ENCODE measurements at places on chromosomes 6 and 20.

GRCh38 chr6:47715782-47716181, 17.4 kb downstream of the ADGRF4 start:
- peak; percentile 50 for DNase-seq

DNA sequence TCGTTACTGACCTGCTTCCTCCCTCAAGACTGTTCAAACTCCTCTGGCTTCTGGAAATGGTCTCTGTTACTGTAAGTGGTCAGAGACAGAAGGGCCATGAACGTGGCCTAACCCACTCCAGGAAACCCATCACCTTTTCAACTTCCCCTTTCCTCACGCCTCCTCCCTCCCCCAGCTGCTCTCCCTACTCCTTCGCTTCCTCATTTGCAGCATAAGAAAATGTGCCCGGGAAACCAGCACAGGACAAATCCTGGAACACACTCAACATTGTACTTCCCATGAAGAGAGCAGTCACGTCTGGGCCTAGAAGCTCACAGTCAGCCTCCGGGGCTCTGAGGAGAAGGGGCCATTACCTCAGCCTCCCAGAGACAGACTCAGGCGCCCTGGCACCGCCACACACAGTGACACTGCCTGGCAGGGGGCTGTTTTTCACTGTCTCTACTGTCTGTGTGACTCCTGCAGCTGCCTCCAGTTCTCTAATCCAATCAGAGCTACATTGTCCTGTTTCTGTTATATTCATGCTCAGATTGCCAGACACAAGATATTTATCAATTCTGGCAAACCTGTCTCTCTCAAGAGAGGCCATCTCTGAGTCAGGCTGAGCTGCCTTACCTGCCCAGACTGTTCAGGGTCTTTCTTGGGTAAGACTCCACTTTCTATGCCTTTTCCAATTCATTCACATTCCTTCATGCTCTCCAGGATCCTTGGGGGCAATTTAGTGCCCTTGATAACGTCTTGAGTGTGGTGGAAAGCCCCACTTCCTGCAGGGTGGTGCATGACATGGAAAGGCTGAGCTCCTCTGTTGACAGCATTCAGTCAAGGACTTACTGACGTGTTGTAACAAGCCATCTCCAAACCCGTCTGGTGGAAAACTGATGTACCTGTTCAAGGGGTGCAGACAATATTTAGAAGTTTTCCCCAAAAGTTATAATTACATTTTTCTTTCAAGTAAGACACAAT, 242.2 kb downstream of the HIVEP2 start:
- peak; percentile 35 for DNase-seq

- DNase-seq: no peak
These were observed 55.9 kb downstream of the BCAS4 start for GRCh38 chr20:50850721-50851286.

DNA sequence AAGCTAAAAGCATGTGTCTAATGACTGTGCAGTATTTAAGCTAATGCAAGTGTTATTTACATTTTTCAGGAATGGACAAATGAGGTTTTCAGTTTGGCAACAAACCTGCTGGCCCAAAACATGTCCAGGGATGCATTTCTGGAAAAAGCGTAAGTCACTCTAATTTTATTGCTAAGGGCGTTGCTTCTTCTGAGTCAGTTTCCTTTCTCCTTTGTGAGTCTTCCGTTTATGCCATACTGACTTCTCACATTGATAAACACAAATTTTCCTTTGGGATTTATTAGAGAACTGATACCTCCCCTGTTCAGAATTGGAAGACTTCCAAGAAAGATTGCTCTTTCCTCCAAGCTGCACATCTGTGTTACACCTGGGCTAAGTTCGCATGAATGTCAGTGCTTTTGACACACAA, 422.9 kb upstream of the PLCB4 start:
- DNase-seq: no peak

- DNase-seq: no peak
These were observed 39.1 kb upstream of the TBC1D7 start for GRCh38 chr6:13367396-13367795.
